ENCODE measurements at places on chromosomes 1 and 21. TPM values are rescaled to one million over a fixed set of nuclear protein-coding genes. Genes with fewer than 3 reads are reported as not detected.

DNA sequence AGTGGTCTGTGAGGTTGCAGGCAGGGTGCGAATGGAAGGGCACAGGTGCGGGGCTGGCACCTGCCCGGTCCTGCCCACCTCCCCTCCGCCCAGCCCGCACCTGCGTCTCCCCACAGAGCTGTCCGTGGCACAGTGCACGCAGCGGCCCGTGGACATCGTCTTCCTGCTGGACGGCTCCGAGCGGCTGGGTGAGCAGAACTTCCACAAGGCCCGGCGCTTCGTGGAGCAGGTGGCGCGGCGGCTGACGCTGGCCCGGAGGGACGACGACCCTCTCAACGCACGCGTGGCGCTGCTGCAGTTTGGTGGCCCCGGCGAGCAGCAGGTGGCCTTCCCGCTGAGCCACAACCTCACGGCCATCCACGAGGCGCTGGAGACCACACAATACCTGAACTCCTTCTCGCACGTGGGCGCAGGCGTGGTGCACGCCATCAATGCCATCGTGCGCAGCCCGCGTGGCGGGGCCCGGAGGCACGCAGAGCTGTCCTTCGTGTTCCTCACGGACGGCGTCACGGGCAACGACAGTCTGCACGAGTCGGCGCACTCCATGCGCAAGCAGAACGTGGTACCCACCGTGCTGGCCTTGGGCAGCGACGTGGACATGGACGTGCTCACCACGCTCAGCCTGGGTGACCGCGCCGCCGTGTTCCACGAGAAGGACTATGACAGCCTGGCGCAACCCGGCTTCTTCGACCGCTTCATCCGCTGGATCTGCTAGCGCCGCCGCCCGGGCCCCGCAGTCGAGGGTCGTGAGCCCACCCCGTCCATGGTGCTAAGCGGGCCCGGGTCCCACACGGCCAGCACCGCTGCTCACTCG is 23.3 kb downstream of the FTCD start:
- no peak overlapping the region for H3K4me3 ChIP-seq
- no peak overlapping the region for H3K27ac ChIP-seq
- H3K4me1 ChIP-seq, result peaks cover 20% of the 10 kb centered on the region
- no peaks in the 10 kb centered on the region for H3K27me3 ChIP-seq

- peak overlapping the region; percentile 50 for H3K27ac ChIP-seq
- no peaks in the 10 kb centered on the region for H3K27me3 ChIP-seq
- H3K4me1 ChIP-seq, result peaks cover 55% of the 10 kb centered on the region
- no peak for DNase-seq
- H3K36me3 ChIP-seq, result peaks cover 53% of the 10 kb centered on the region
- H3K4me3 ChIP-seq, result no peak overlapping the region
Observed at GRCh38 chr1:68129536-68130250, 79.3 kb upstream of the DIRAS3 start.

DNA sequence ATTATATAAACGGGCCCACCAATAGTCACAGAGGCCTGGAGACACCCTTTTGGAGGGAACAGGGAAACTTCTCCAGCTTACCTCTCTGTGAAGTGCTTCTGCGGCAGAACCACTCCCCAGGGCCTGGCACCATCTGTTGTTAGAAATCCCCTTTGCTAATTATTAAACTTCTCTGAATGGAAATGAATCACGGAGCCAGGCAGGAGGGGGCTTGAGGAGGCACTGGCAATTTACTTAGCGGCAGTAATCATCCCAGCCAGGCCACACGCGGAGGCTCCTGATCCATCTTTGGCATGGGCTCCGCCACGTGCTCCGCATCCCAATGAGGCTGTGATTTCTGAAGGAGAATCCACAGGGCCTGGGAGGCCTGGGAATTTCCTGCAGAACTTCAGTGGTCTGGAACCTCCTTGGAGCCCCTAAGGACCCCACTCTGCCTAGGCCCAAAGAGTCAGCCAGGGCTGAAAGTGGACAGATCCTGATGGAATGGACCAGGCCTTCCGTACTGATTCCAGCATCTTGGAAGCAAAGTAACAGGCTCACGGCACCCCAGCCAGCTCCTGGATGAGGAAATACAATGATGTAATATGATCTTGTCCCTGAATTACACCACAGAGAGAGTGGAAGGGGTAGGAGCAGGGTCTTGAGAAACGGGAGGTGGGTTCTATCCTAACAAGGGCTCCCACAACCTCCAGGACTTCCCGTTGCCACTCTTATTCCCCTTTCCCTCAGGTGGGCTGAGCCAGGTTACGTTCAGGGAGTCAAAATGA is 62.3 kb downstream of the GRIK3 start:
- H3K4me1 ChIP-seq, result no peaks in the 10 kb centered on the region
- H3K27me3 ChIP-seq, result peaks cover 22% of the 10 kb centered on the region
- no peak overlapping the region for H3K27ac ChIP-seq
- H3K4me3 ChIP-seq, result no peak overlapping the region
- no peak for DNase-seq

DNA sequence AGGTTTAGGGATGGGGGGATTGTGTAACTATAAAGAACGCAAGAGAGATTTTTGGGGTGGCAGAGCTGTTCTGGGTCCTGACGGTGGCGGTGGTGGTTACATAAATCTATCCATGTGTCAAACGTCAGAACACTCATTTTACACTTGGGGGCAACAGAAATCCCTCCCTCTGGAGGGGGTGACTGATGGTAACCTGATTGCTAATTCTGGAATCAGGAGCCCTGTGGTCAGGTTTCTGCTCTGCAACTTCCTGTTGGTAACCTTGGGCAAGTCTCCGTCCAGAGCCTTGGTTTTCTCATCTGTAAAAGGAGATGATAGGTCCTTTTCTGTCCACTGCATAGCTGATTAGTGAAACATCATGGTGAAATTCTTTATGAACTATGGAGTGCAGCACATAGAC is 40.9 kb downstream of the ALPL start:
- H3K4me3 ChIP-seq, result no peak overlapping the region
- H3K27me3 ChIP-seq, result peaks cover 31% of the 10 kb centered on the region
- H3K27ac ChIP-seq, result no peak overlapping the region
- H3K36me3 ChIP-seq, result no peaks in the 10 kb centered on the region
- no peaks in the 10 kb centered on the region for H3K4me1 ChIP-seq

GRCh38 chr1:68015369-68015768 is 35.1 kb downstream of the DIRAS3 start:
- H3K27ac ChIP-seq, result no peak overlapping the region
- no peaks in the 10 kb centered on the region for H3K4me1 ChIP-seq
- H3K36me3 ChIP-seq, result no peaks in the 10 kb centered on the region

GRCh38 chr1:207054491-207054890 is 1.4 kb downstream of the PFKFB2 start:
- no peaks in the 10 kb centered on the region for H3K36me3 ChIP-seq
- H3K4me1 ChIP-seq, result peaks cover 28% of the 10 kb centered on the region
- H3K4me3 ChIP-seq, result no peak overlapping the region
- no peak overlapping the region for H3K27ac ChIP-seq

- no peak for DNase-seq
- H3K27me3 ChIP-seq, result no peaks in the 10 kb centered on the region
- no peak overlapping the region for H3K4me3 ChIP-seq
- no peaks in the 10 kb centered on the region for H3K4me1 ChIP-seq
- H3K36me3 ChIP-seq, result no peaks in the 10 kb centered on the region
Observed at GRCh38 chr1:21564521-21565095, 55.4 kb downstream of the ALPL start.

- no peaks in the 10 kb centered on the region for H3K36me3 ChIP-seq
- H3K27me3 ChIP-seq, result no peaks in the 10 kb centered on the region
- peaks cover 17% of the 10 kb centered on the region for H3K4me1 ChIP-seq
- no peak overlapping the region for H3K4me3 ChIP-seq
- DNase-seq, result no peak
Observed at GRCh38 chr1:44040418-44040817, 9.2 kb upstream of the SLC6A9 start.

GRCh38 chr1:66443793-66444192 is 90.2 kb upstream of the SGIP1 start:
- no peak overlapping the region for H3K27ac ChIP-seq
- DNase-seq, result no peak
- H3K4me3 ChIP-seq, result no peak overlapping the region
- H3K36me3 ChIP-seq, result no peaks in the 10 kb centered on the region
- peaks cover 12% of the 10 kb centered on the region for H3K4me1 ChIP-seq

DNA sequence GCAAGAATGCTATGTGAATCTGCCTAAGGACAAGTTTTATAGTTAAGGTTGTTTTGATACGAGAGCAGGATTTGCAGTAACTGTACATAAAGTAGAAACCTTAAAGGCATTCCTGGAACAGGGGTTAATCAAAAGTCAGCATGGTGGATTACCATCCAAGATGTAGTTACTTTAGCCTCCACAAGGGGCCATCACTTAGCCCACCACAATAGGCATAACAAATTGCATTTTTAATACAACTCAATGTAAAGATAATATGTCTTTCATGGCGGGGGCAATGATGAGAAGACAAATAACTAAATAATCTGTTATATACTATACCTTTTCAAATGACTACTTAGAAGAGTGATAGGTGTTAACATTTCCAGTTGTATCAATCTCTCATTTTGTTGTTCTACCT is 611.2 kb upstream of the ADGRL4 start:
- DNase-seq, result no peak
- no peaks in the 10 kb centered on the region for H3K27me3 ChIP-seq
- no peaks in the 10 kb centered on the region for H3K4me1 ChIP-seq
- H3K27ac ChIP-seq, result no peak overlapping the region

DNA sequence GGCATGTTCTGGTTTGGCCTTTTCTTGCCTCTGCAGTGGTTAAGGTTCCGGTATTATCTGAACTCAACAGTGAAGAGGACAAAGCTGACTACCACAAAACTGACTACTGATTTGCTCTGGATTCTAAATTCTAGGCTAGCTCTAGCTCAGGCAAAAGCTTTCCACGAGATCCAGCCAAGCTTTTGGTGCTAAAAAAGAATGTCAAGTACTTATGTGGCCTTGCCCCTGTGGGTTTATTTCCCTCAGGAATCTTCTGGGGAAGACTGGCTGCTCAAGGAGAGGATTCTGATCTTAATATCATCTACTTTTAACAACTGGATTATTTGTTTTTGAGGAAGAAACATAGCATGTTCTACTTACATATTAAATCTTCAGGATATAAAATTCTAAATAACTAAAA is 26.1 kb upstream of the MTMR11 start:
- no peak overlapping the region for H3K4me3 ChIP-seq
- H3K27me3 ChIP-seq, result no peaks in the 10 kb centered on the region
- peaks cover 38% of the 10 kb centered on the region for H3K36me3 ChIP-seq
- H3K4me1 ChIP-seq, result peaks cover 7% of the 10 kb centered on the region
- no peak for DNase-seq

DNA sequence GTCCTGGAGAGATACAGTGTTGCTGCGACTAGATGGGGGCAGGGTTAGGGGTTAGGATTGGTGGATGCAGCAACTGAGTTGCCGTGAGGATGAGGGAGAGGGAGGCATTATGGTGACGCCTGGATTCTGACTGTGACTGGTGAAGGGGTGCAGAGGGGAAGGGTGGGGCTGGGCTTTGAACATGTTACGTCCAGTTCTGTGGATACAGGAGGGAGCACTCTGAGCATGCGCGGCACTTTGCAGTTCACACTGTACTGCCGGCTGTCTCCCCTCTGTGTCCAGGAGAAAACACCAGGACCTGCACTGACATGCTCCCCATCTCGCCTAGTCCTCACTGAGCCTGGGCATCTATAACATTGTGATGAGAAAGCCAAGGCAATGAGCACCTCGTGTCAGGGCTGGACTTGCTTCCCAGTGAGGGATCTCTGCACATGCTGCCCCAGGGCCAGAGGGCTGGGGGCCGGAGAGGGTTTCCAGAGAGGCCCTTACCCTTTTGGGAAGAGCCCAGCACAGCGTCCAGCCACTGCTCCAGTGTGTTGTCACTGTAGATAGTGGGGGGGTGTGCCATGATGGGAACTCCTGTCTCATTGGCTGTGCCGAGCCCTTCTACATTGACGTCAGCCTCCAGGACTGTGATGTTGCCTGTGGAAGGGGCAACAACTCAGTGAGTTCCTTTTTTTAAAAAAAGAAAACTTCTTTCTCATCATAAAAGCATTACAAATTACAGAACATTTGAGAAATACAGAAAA is 7.6 kb downstream of the FAM151A start:
- no peak for DNase-seq
- H3K36me3 ChIP-seq, result no peaks in the 10 kb centered on the region
- H3K27me3 ChIP-seq, result no peaks in the 10 kb centered on the region
- H3K27ac ChIP-seq, result no peak overlapping the region

GRCh38 chr1:57789936-57790335 is 366.1 kb upstream of the DAB1 start:
- H3K4me1 ChIP-seq, result no peaks in the 10 kb centered on the region
- no peak for DNase-seq
- H3K36me3 ChIP-seq, result no peaks in the 10 kb centered on the region

DNA sequence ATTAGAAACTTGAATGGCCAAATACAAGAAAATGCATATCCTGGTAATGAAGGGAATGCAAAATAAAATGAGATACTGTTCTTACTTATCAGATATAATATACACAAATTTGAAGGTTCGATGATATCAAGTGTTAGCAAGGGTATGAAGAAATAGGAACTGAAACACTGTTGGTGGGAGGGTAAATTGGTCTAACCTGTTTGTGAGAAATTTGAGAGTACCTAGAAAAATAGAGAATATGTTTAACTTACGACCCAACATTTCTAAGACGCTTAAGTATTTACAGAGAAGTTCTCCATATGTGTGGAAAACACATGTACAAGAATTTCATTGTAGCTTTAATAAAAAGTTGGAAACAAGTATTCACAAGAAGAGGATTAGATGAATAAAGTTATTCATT is 25.9 kb downstream of the ATG4C start:
- no peaks in the 10 kb centered on the region for H3K36me3 ChIP-seq
- DNase-seq, result no peak
- H3K4me1 ChIP-seq, result no peaks in the 10 kb centered on the region
- no peak overlapping the region for H3K27ac ChIP-seq

DNA sequence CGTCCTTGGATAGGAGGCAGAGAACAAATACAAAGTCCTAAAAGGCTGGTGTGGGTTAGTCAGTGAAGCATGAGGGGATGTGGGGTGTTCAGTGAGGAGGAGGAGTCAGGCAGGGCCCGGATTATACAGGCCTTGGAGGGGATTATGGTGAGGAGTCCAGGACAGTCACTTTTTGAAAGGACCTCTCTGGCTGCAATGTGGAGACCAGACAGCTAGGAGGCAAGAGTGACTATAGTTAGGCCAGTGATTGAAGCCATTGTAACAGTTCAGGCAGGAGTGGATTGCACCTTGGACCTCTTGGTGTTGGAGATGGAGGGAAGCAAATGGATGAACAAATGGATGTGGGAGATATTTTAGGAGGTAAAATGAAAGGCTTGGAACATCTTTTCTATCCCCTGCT is 115.8 kb downstream of the C1orf94 start:
- H3K36me3 ChIP-seq, result no peaks in the 10 kb centered on the region
- no peaks in the 10 kb centered on the region for H3K4me1 ChIP-seq
- H3K4me3 ChIP-seq, result no peak overlapping the region
- no peak overlapping the region for H3K27ac ChIP-seq
- peak; percentile 78 for DNase-seq

DNA sequence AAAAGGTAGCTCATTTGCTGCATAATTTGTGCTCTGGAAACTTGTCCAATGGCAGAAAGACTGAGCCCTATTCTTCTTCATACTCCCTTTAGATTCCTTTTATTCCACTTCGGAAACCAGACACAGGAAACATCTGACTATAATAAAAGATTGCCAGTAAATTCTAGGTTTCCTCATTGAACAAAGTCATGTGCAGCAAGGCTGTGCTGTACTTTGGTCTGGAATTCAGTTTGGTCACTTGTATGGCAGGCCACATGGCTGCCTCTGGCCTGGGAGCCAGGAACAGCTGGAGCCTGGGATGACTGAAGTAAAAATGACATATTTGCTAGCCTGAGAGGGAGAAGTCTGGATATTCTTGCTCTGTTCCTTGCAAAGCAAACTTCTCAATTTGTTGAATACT is 79.6 kb downstream of the ST3GAL3 start:
- no peaks in the 10 kb centered on the region for H3K27me3 ChIP-seq
- peaks cover 3% of the 10 kb centered on the region for H3K36me3 ChIP-seq
- peak overlapping the region; percentile 9 for H3K27ac ChIP-seq
- peaks cover 30% of the 10 kb centered on the region for H3K4me1 ChIP-seq
- H3K4me3 ChIP-seq, result no peak overlapping the region

The TMPRSS15 gene
- not detected for total RNA-seq

The TTC22 gene
- total RNA-seq, result under 0.01 TPM
